ENCODE measurements at places on chromosomes 2 and 18. TPM values are rescaled to one million over a fixed set of nuclear protein-coding genes. Genes with fewer than 3 reads are reported as not detected.

IL36G gene
- not detected for total RNA-seq

HSPE1 gene
- total RNA-seq, result 118 TPM

SP9 gene
- total RNA-seq, result not detected

ARHGAP28 gene
- total RNA-seq, result 1.4 TPM

PLGLB1 gene
- total RNA-seq, result 2.7 TPM

EFHD1 gene
- 21.7 TPM for total RNA-seq
